ENCODE measurements at places on chromosomes 7 and 10. TPM values are rescaled to one million over a fixed set of nuclear protein-coding genes. Genes with fewer than 3 reads are reported as not detected.

GRCh38 chr7:45812946-45813345, 59.9 kb downstream of the CCDC201 start:
- no peak for DNase-seq

GRCh38 chr7:91993976-91994375, 53.3 kb downstream of the AKAP9 start:
- DNase-seq: no peak

DNA sequence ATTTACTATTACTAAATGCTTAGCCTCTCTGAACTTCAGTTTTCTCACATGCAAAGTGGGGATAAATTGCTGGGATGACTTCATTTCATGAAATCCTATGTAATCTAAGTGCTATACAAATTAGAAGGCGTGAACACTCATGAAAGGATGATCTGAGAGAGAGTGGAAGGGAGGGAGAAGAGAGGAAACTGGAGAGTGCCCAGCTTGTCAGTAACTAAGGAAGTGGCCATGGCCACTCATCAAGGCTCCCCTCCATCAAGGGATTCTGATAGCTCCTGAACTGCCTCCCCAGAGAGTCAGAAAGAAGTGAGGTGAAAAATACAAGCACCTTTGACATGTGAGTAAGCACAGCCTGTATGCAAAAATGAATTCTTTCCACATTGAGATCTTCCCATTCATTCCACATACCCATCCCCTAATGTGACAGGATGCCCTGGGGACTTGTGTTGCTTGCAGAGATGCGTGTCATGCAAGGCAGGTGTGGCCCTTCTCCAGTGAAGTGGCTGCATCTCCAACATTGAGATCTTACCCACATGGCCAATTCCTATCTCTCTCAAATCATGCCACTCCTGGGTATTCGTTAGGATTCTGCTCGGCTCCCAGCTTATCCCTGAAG, 76.5 kb upstream of the ITPRID1 start:
- DNase-seq: no peak

DNA sequence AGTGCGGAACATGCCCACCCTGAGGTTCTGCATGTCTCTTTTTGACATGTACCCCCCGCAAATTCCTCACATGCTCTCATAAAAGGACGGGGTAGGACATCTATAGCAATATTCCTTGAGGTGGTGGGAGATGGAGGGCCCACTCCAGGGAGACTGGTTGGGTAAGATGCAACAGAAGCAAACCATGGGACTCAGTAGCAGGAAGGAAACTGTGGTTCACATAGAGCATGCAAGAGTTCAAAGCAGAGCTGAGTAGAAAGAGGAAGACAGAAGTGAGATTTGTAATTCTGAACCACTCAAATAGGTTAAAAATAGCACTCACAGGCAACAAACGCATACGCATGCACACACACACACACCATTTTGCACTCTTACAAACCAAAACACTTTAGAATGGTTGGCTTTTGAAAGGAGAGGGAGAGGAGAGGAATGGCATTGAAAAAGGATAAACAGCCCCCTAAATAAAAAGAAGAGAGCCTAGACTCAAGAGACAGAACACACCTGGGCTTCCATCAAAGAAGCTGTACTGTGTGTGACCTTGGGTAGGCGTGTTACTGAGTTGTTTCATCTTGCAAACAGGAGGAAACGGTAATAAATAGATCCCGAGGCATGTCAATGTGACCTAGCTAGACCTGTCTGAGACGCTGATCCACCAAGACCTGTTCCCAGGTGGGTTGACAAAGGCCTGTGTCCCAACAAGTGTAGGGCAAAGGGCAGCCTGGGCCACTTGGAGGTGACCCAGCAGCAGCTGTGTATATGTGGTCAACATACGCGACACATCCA, 77.6 kb upstream of the LRRC4 start:
- DNase-seq: no peak

- DNase-seq: no peak
These were observed 189.3 kb downstream of the PRPF18 start for GRCh38 chr10:13775786-13776775.

DNA sequence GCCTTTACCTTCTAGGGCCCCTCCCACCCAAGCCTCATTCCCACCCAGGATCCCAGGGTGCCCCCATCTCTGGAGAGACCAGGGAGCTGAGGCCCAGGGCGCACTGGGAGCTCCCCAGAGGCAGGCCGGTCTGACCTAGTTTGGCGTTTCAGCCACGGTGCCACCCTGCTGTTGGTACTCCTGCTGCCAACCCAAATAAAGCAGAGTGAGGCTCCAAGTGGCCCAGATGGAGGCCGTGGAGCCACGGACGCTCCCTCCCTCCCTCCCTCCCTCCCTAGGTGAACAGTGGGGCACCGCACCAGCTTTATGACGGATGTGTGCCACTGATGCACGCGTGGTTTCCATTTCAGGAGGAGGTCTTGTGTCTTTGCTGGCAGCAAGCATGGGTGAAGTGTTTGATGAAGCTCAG, 1.8 kb downstream of the INPP5A start:
- DNase-seq: peak; percentile 84

DNA sequence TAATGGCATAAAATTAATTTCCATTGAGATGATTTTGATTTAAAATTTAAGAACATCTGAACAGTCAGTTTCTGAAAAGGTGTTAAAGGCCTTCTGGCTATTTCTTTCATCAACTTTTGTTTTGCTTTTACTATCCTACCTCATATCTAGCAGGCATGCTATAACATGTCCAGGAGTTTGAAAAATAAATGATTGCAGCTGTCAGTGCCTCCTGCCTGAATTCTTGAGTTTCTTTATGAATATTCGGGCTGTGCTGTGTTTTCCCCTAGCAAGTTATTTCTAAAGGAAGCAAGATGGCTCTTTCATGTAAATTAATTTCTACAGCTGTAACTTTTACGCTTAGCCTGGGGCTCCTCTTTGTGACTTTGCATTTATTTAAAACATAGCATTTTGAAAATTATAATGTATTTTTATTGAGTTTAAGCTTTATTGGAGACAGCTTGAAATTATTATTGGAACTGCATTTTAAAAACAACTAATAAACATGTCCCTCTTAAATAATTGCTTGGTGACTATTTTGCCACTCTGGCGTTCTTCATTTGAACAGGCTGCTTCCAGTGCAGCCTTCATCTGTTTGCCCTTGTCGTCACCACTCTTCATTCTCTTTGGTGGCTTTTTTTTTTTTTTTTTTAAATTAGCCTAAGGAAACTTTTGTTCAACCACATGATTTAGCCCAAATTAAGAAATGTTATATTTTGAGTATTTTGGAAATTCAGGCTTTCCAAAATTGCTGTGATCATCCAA, 1083.4 kb upstream of the LRRN3 start:
- DNase-seq: no peak

DNA sequence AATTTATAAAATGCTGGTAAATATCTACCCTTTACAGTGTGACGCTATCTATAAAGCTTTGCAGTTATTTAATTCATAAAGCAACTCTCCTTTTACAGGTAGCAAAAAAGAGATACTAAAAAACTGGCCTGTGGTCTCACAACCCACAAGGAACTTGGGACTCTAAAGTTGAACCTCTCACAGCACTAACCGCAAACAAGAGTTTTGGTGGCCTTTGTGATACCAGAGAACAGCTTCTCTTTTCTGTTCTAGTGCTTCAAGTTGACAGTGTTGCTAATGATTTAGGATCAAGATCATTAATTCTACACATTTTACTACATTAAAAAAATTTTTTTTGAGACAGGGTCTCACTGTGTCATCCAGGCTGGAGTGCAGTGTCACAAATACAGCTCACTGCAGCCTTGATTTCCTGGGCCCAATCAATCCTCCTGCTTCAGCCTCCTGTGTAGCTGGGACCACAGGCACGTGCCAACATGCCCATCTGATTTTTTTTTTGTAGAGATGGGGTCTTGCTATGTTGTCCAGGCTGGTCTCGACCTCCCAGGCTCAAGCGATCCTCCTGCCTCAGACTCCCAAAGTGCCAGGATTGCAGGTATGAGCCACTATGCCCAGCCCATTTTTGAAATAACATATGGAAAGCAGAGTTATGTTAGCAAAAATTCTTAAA, 56.0 kb upstream of the ST8SIA6 start:
- DNase-seq: no peak

- no peak for DNase-seq
These were observed 68.7 kb downstream of the DNAJB6 start for GRCh38 chr7:157405501-157405900.

GRCh38 chr10:104096692-104097091, 11.0 kb upstream of the COL17A1 start:
- DNase-seq: no peak

DNA sequence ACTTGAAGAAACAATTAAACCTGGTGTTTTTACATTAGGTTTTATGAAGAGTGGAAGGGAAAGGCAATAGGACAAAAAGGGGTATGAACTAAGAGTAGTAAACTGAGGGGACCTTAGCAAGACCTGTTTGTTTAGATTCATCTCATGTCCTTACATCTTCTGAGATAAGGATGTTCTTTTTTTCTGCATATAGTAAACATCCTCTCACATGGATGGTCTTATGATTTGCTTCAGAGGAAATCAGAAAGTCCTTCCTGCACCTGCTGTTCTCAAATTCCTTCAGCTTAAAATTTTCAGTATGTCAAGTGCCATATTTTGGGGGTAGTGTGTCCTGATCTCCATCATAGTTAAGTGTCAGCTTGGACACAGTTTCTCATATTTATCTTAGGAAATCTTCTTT, 232.6 kb downstream of the ADK start:
- DNase-seq: no peak

DNA sequence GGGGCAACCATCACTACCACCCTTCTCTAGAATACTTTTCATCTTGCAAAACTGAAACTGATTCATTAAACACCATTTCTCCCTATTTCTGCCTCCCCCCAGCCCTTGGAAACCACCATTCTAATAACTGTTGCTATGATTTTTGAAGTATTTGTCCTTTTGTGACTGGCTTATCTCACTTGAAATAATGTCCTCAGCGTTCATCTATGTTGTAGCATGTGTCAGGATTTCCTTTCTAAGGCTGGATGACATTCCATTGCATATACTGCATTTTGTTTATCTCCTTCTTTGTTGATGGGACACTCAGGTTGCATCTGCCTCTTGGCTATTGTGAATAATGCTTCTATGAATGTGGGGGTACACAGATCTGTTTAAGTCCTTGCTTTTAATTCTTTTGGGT, 327.6 kb upstream of the ZNF32 start:
- no peak for DNase-seq

- no peak for DNase-seq
These were observed 11.5 kb upstream of the SP8 start for GRCh38 chr7:20798081-20798693.

DNA sequence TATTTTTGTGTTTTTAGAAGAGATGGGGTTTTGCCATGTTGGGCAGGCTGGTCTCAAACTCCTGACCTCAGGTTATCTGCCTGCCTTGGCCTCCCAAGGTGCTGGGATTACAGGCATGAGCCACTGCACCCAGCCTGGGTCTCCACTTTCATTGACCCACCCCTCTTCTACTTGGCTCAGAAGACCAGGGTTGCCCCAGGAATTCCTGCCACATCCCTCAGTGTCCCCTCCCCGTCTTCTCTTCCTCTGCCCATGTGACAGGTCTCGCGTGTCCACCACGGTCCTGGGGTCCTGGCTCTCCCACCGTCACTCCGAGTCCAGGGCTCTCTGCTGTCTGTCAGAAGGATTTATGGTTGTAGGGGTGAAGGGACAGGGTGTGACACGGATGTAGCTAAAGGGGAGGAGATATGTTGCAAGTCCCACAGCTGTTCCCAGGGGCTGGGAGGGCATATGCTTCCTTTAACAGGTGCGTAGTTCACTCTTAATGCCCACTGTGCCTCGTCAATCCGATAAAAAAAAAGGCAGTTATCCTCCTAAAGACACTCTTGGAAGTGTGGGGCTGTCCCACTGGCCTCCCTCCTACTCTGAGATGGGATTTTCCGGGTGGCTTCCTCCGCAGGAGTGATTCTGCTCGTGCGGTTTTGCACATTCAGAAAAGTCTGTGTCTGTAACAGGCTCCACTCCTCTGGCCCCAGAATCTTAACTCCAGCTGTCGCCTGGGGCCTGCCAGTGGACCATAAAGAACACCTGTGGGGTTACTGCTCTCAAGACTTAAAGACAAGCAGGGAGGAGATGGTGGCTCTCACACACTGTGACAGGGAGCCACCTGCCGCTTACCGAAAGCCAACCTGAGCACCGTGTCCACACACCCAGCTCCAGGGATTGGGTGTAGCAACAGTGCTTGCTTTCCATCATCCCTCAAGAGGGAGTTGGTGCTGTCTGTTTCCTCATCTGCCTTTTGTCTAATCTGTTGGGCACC, 36.7 kb upstream of the SHH start:
- no peak for DNase-seq

DNA sequence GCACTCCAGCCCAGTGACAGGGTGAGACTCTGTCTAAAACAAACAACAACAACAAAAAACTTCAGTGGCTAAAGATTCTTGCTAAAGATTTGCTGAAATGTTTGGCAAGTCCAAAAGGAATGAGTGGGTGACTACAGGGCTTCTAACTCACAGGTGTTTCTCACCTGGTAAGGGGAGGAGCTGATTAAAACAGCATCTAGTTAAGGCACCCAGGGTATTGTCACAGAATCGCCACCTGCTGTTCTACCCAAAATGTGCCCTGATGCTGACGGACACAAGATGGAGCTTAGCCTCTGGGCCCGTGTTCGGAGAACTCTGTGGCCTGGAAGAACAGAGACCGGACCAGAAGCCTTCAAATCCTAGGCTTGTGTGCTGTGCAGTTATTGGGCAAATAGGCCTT, 336.0 kb upstream of the GALNT17 start:
- no peak for DNase-seq

GRCh38 chr7:28292834-28293526, 112.4 kb upstream of the JAZF1 start:
- DNase-seq: no peak

GRCh38 chr10:96719850-96720421, 378 bp downstream of the PIK3AP1 start:
- no peak for DNase-seq

- DNase-seq: no peak
These were observed 124.2 kb downstream of the INHBA start for GRCh38 chr7:41578700-41579099.

DNA sequence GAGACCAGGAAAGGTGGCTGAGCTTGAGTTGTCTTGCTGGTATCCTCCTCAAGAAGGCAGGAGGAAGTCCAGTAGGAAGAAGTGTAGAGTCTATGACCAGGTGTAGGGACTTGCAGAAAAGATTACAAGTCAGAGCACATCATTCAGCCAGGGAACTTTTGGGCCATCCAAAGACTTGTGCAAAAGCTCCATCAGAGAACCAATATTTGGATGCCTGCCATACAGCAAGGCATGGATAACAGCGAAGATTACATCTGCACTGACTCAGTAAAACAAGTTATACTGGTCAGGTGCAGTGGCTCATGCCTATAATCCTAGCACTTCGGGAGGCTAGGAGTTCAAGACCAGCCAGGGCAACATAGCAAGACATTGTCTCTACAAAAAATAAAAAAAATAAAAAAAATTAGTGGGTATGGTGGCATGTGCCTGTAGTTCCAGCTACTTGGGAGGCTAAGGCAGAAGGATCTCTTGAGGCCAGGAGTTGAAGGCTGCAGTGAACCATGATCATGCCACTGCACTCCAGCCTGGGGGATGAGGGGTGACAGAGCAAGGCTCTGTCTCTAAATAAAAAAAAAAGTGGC, 13.2 kb upstream of the NMT2 start:
- no peak for DNase-seq

GRCh38 chr7:918118-918425, 36.4 kb downstream of the ADAP1 start:
- peak; percentile 63 for DNase-seq

- no peak for DNase-seq
These were observed 100.7 kb downstream of the USP6NL start for GRCh38 chr10:11510736-11511135.

COL28A1 gene
- 0.25 TPM for total RNA-seq

STAG3 gene
- 1.2 TPM for total RNA-seq

OR2A5 gene
- not detected for total RNA-seq

BICC1 gene
- total RNA-seq: 32.4 TPM

INHBA gene
- total RNA-seq: 601 TPM

SH2D4B gene
- not detected for total RNA-seq

GLRX3 gene
- total RNA-seq: 60.5 TPM

ZPBP gene
- not detected for total RNA-seq
